Foreskin melanocyte (primary cell): ENCODE measurements at places on chromosomes 2 and 18.

GRCh38 chr18:74081966-74082741 lies 65.5 kb downstream of the FBXO15 start:
- DNase-seq: peak; percentile 58

- no peak for DNase-seq
Observed at GRCh38 chr18:77100751-77101355, 31.7 kb downstream of the MBP start.

DNA sequence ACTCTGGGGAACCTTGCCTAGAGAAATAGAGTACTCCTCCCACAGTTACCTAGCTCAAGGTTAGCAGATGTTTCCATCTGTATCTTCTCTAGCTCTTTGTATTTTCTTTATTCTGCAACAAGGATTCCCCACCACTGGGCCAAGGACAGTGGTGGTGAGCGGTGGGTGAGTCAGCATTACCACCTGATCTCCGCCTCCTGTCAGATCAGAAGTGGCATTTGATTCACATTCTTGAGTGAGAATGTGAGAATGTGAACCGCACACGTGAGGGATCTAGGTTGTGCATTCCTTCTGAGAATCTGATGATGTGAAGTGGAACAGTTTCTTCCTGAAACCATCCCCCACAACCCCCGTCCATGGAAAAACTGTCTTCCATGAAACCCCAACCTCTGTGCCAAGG lies 9.0 kb downstream of the EPB41L3 start:
- no peak for DNase-seq

GRCh38 chr2:27729198-27729597 lies 42.3 kb upstream of the MRPL33 start:
- no peak for DNase-seq

GRCh38 chr18:68662754-68663153 lies 52.2 kb downstream of the TMX3 start:
- no peak for DNase-seq

GRCh38 chr18:12604445-12605007 lies 53.4 kb downstream of the SPIRE1 start:
- no peak for DNase-seq

- DNase-seq: no peak
Observed at GRCh38 chr2:96939415-96939814, 47.0 kb downstream of the FAM178B start.
